SJSA1 (cell line): ENCODE measurements at places on chromosomes 1 and 21. TPM values are rescaled to one million over a fixed set of nuclear protein-coding genes. Genes with fewer than 3 reads are reported as not detected.

Gene ARID1A
- total RNA-seq, result 22.2 and 23.4 TPM in 2 replicates

Gene KPRP
- not detected in 2 replicates for total RNA-seq

Gene PRRX1
- total RNA-seq, result 1.2 and 1.6 TPM in 2 replicates

Gene FUBP1
- total RNA-seq, result 92.5 and 153 TPM in 2 replicates

Gene FMO2
- total RNA-seq, result not detected in 2 replicates

Gene FMO1
- not detected in 2 replicates for total RNA-seq

Gene TSHB
- total RNA-seq, result not detected in 2 replicates

- DNase-seq, result no peak
Measured at GRCh38 chr1:56135069-56135863, 444.1 kb downstream of the PLPP3 start.

- DNase-seq, result no peak
Measured at GRCh38 chr1:110502402-110503151, 16.4 kb downstream of the KCNA10 start.

DNA sequence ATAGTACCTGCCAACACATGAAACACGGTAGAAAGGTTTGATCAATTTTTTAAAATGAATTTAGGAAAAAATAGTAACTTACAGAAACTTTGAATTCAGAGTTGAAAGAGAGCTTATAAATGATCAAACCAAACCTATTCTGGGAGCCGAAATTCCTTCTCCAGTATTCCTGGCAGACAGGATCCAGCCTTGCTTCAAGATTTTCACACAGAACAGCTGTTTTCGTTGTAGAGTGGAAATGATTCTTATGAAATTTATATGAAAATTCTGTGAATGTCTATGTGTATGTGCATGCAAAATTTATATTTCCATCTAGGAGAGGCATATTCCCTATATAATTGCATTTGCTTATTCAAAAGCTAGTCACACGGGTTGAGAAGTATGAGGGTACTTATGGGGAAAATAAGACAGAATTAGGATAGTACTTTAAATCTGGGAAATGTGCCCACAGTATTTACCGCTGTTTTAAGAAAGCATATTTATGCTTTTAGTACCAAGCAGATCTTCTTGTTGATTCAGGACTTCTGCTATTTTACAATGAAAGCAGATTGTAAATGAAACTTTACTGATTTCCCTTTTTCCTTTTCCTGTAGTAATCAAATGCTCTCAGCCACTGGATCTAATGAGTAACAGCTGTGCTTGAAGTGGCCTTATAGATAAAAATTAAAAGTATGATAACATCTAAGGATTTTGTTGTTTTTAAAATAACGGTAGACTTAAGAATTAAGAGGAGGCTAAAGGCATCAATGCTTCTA lies 30.4 kb downstream of the PRRX1 start:
- no peak for DNase-seq

GRCh38 chr21:32658524-32658923 lies 46.3 kb upstream of the CFAP298 start:
- DNase-seq, result no peak

GRCh38 chr1:172719694-172720138 lies 60.8 kb downstream of the FASLG start:
- peak; percentile 53 for DNase-seq

DNA sequence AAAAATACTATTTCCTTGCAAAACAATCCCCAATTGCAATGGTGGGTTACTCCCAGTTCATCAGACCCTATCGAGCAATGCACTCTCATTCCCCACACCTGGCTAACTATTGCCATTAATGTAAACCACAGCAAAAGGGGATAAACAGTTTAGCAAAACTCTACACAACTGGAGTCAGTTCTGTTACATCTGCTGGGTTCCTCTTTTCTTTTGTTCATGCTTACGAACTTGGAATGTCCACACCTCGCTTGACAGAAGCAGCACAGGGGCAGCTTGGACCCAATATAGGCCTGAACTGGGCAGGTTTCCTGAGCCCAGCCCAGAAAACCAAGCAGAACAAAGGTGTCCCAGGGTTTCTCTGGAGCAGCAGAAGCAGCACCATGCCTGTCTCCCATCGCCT lies 57.4 kb downstream of the ADSS2 start:
- DNase-seq, result no peak

GRCh38 chr1:154956544-154956941 lies 644 bp upstream of the PBXIP1 start:
- no peak for DNase-seq

GRCh38 chr21:24280596-24280995 lies 1326.7 kb downstream of the MRPL39 start:
- no peak for DNase-seq

DNA sequence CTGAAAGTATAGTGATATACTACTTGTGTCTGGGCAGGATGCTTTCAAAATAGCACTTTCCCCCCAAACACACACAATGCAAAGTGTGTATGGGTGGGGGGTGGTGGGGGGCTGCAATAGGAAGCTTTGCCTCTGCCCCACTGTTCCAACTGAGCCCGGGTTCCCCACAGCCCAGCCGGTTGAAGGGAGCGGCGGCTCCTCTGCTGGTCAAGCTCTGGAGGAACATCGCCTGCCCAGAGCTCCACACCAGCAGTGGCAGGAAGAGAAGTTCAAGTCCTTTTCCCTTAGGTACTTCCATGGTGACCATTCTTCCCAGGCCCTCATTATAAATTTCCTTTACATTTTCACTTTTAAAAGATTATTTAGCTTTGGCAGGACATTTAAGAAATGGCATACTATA lies 74.9 kb downstream of the CAPZB start:
- DNase-seq, result no peak

DNA sequence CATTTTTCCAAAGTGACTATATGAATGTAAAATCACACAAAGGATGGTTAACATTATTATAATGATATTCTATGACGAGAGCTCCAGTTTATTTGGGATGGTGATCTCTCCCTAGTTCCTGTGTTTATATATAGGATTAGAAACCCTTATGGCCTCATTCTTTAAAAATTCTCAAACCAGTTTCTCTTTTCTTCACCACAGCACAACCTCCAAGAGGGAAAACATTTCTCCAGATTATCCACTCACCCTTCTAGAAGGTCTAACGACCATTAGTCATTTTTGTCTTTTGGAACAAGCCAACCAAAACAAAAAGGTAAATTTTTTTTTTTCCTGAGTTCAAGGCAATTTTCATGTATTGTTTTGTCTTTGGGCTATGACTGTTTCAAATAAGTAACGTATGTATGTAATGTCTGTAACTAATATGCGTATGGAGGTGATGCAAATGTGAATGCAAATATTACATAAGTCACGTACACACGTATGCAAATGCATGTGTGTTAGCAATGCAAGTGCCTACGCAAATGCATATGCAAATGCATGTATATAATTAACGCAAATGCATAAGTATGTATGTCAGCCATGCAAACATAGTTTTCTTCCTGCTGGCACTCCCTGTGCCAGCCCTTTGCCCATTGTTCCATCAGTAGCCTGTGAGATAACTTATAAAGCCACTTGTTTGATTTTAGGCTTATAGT lies 72.5 kb upstream of the MORC3 start:
- DNase-seq, result no peak

DNA sequence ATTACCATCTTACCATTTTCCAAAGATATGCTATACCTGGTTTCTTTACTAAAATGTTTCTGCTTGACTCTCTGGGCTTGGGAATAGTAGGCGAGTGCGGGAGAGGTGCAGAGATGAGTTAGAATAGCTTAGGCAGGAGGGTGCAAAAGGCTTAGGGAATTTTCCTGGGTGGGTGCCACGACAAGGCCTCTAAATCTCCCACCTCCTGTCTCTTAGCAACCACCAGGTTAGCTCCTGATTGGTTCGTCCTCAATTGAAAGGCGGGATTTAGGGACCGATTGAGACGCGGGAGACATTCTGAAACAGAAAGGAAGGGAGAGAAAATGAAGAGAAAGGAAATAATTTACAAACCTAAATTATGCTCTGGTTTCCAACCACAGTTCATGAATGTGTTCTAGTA lies 3.1 kb downstream of the ACKR1 start:
- no peak for DNase-seq

DNA sequence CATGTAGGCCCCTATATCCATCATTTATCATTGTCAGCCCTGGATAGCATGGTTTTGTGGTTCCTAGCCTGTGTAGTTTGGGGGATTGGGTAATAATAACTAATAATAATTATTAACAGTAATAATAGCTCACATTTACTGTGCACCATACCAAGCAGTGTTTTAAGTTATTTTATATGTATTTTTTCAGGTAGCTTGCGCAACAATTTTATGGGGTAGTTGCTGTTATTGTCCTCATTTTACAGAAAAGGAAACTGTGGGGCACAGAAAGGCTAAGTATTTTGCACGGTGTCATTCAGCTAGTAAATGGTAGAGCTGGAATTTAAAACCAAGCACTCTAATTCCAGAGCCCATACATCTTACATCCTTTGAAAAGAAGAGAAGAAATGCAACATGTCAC lies 179.8 kb downstream of the HS2ST1 start:
- no peak for DNase-seq
